ENCODE measurements at places on chromosomes 16 and 17.
A peak's percentile ranks its signal among the peaks of the same experiment; 100 is the strongest.

DNA sequence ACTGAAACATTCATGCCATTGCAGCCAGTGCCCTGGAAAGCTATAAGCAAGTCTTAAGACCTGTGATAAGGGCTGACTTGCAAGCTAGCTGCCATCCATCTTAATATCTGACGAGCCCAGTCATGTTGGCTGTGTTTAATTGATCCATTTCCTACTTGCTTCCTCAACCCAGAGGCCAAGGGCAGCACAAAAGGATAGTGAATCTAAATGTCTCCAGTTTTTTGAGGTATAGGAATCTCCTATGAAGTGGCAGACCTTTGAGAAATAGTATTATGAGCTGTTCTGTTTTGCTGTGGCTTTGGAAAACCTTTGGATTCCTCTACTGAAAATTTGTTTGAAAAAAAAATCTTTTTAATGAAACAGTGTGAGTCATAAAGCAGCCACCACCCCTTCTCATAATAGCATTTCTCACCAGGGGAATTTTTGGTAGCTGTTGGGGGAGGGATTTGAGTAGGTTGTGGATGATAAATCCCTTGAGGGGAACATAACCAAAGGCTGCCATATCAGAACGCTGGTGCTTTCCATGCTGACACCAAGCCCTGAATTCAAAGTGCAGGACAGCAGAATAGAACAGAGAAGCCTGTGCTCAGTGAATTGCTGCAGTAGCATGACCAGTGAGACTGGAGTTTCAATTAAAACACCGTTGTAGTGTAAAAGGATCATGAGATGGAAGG, 12.9 kb downstream of the ZNRF1 start:
- ATAC-seq, result peak; percentile 76

DNA sequence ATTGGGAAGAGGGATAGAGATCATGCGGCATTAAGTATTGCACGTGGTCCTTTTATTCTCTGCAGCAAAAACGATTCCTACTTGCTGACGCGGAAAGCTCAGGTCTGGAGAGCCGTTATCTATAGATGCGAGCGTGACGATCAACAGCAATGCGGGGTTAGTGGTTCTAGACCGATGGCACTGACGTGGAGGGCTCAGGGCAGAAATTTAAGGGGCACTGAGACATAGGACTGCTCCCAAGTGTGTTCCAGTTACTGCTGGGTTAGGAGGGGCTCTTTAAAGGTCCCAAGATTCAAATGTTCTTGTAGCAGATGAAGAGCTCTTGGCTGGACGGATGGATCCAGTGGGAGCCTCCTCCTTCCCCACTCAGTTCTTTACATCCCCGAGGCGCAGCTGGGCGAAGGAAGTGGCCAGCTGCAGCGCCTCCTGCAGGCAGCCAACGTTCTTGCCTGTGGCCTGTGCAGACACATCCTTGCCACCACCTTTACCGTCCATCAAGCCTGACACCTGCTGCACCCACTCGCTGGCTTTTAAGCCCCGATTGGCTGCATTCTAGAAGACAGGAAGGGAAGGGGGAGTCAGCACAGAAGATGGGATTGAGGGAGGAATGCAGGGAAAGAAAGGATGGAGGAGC, 732 bp upstream of the EXOSC6 start:
- no peak for ATAC-seq

DNA sequence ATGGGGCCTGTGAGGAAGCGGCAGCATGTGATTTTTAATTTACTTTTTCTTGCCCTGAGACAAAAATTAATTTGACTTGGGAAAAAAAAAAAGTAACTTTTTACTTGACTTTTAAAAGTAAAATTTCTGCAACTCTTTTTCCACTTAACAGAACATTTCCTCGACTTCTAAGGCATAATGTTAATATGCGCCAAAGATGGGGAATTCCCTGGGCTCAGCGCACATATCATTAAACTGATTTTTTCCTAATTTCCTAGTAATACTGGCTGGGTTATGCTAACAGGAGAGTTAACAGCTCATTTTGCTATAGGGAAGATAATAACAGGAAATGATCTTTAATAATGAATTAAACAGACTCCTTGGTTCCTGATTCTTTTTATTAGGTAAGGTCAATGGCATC, 120.6 kb upstream of the CDH5 start:
- no peak for ATAC-seq

DNA sequence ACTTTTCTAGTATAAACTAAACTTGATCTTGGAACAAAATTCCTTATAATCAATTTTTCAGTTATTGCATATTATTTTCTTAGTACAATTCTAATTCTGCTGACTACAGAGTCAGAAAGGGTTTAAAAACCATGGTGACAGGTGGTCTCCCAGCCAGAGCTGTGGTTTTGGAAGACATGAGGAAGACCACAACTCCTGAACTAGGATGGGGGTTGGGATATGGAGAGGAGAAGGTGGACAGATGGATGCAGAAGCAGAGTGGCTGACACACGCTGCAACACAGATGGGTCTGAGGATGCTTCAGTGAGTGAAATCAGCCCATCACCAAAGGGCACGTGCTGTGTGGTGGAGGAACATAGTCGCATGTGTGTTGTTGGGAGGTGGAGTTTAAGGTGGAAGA, 187.7 kb downstream of the LGALS9B start:
- ATAC-seq, result no peak

- no peak for ATAC-seq
Measured at GRCh38 chr17:15941781-15942180, 3.1 kb upstream of the ADORA2B start.

DNA sequence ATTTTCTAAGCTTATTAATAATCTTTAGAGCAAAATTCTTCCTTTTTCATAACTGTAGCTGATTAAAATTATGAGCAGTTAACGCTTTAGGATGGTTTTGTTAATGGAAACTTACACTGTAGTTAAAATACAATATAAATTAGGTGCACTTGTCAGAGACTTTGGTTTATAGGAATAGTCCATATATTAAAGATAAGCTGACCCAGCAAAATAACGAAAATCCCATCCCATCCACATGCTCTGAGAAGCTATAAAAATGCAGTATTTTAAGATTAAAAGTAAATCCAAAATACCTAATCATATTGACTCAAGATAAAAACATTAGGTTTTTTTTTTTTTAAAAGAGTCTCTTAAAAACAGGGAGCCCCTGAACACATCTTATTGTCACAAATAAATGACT, 38.0 kb downstream of the CEP95 start:
- no peak for ATAC-seq

DNA sequence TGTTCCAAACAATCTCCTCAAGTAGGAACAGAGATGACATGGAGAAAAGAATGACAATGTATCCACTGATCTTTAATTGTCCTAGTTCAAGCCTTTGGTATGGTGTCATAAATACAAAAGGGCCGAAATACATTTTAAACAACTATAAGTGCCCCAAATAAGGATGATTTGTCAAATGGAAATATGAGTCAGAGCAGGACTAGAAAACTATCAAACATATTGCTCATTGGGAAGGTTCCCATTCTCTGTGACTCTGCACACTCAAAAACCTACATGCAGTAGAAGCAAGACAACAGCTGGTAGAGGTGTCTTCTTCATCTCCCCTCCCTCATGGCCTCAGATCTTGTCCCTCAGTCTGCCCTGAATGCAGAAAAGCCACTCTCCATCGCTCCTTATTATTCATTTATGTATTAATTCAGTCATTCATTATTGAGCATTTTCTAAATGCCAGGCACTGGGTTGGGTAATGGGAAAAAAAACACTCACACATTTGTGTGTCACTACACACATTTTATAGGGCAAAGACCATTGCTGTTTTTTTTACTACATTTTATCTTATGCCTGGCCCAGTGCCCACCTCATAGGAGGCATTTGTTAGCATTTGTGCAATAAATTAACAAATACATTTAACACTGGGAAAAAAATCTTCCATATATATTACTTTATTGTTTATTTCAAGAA, 10.1 kb downstream of the CA10 start:
- ATAC-seq, result peak; percentile 31

- no peak for ATAC-seq
Measured at GRCh38 chr17:4721203-4722135, 9.8 kb upstream of the MED11 start.

GRCh38 chr16:68084504-68085258, 489 bp upstream of the NFATC3 start:
- peak; percentile 82 for ATAC-seq

- no peak for ATAC-seq
Measured at GRCh38 chr16:65500007-65500406, 378.1 kb upstream of the CDH11 start.

- ATAC-seq, result no peak
Measured at GRCh38 chr16:73124097-73124652, 76.2 kb upstream of the ZFHX3 start.

- ATAC-seq, result peak; percentile 89
Measured at GRCh38 chr17:57898487-57899311, 48.9 kb upstream of the MRPS23 start.

- no peak for ATAC-seq
Measured at GRCh38 chr17:74530831-74531150, 484 bp downstream of the CD300LB start.

- peak; percentile 38 for ATAC-seq
Measured at GRCh38 chr17:193841-194806, 12.7 kb upstream of the DOC2B start.

GRCh38 chr16:14378131-14378551, 251.9 kb downstream of the PARN start:
- ATAC-seq, result peak; percentile 83

GRCh38 chr17:5506307-5506706, 19.9 kb downstream of the MIS12 start:
- ATAC-seq, result no peak

GRCh38 chr16:53056392-53056881, 1.6 kb downstream of the CHD9 start:
- ATAC-seq, result no peak

DNA sequence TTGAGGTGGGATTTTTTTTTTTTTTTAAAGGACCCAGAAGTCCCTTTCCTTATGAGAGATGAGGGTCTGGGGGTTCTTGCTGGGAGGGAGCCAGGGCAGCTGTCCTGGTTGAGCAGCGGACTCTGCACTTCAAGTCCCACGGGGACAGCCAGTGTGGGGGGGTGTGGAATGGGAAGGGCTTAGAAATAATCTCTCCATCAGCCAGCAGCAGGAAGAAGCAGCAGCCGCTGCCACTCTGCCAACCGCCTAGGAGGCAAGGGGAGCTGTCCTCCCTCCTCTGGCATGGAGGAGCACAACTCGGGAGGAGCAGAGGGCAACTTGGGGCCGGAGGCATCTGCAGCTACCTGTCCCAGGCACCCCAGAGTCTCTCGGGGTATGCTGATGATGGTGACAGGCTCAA, at the start of gene KCNG4:
Gene KCNG4 (minus strand): TSS at position 104 of the 400 bp plus-strand sequence. CDS start 2,527 bp downstream, outside the sequence.
- ATAC-seq, result peak; percentile 29
